BE2C (cell line): ENCODE measurements at places on chromosomes 2 and 18.

DNA sequence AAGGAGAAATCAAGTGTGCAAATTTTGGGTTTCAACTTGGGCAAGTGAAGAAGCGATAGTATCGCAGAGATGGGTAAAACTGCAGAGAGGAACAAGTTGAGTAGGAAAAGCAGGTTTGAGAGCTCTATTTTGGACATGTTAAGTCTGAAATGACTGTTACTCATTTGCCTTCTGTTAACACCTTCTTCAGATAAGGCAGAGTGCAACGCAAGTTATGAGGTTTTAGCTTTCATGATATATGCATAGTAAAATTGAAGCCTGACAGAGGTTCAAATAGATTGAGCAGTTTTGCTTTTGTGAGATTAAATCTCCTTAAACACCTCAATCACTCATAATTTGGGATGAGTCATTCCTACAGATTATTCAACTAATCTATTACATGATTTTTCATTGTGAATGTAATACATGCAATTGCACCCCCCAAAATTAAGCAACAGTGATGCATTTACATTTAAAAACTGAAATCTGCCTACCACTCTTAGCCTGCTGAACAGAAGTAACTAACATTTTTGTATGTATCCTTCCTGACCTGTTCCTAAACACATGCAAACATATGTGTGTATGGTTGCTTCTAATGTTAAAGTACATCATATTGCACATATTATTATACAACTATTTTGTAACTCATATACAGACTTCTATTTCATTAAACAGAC, 575.4 kb downstream of the ARHGAP15 start:
- DNase-seq = no peak

GRCh38 chr2:178392215-178392614, 58.8 kb downstream of the PRKRA start:
- no peak for DNase-seq

- DNase-seq = peak; percentile 24
Observed at GRCh38 chr2:19868701-19869580, 32.8 kb downstream of the TTC32 start.

GRCh38 chr18:79503406-79503805, 107.7 kb downstream of the NFATC1 start:
- no peak for DNase-seq

GRCh38 chr2:224584111-224584784, 915 bp downstream of the CUL3 start:
- peak; percentile 37 for DNase-seq

DNA sequence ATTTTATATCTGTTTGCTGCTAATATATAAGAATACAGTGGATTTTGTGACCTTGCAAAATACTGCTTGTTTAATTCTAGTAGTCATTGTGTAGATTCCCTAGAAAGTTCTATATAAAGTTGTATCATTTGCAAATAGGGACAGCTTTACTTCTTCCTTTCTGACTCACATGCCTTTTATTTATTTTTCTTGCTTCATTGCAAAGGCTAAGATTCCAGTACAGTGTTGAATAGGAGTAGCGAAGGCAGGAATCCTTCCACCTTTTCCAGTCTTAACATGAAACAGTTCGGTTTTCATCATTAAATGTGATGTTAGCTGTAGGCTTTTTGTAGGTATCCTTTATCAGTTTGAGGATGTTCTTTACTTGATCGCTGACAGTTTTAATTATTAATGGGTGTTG, 58.1 kb downstream of the DGKD start:
- no peak for DNase-seq

GRCh38 chr18:43819873-43820272, 542.6 kb upstream of the SYT4 start:
- no peak for DNase-seq

DNA sequence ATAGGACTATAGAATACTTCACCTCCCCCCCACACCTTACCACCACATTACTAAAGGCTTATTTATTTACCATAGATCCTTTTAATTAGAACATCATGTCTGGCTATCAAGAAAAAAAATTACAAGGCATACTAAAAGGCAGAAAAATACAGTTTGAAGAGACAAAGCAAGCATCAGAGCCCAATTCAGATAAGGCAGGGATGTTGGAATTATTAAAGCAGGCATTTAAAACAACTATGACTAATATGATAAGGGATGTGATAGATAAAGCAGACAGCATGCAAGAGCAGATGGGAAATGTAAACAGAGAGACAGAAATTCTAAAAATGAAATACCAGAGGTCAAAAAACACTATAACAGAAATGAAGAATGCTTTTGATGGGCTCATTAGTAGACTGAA, 55.4 kb upstream of the SMIM21 start:
- no peak for DNase-seq

- no peak for DNase-seq
Observed at GRCh38 chr2:7924023-7924762, 757.7 kb upstream of the ID2 start.

DNA sequence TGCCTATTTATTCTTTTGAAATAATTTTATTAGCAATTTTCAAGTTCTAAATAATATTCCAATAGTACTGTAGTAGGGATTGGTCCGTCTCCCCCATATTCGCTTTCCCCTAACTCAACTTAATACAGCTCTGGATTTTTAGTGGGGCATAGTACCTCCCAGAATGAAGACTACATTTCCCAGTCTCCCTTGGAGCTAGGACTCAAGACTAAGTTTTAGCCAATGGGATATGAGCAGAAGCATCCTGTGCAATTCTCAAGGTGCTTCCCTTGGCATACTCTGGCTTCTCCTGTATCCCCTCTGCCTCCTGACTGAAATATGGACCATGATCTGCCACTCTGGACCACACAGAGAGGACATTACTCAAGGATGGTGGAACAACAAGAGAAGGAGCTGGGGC, 24.1 kb downstream of the ST3GAL5 start:
- DNase-seq = no peak

- DNase-seq = no peak
Observed at GRCh38 chr18:25289001-25289631, 62.9 kb downstream of the ZNF521 start.

DNA sequence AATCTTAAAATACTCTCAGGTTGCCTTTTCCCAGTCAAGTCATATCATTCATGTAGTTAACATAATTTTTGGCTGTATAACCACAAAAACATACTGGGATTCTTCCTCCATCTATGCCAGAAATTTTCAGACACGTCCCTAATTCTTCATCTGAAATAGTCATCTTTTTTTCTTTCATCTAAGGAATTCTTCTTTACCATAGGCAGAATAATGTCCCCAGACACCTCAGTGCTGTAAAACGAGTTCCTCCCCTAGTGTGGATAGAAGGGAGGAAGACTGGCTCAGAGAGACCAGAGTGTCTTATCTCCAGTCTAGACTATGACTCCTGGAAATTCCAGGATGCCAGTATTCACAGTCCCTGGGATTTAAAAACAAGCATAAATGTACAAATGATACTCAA, 127.8 kb downstream of the MREG start:
- no peak for DNase-seq

DNA sequence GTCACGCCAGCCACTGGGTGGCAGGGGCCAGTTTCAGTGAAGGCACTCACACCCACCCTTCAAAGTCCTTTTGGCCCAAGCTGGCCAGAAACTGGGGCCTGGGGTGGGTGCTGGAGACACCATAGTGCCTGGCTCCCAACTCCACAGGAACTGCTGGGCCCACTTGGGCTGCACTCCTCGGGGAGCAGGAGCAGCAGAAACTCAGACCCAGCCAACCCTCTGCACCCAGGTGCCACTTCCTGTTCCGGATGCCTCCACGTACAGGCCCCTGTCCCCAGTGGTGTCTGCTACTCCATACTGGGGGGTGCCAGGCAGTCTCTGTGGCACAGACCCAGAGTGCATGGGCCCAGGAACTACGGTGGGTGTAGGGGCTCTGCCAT, 42.5 kb upstream of the ZNF519 start:
- DNase-seq = no peak

DNA sequence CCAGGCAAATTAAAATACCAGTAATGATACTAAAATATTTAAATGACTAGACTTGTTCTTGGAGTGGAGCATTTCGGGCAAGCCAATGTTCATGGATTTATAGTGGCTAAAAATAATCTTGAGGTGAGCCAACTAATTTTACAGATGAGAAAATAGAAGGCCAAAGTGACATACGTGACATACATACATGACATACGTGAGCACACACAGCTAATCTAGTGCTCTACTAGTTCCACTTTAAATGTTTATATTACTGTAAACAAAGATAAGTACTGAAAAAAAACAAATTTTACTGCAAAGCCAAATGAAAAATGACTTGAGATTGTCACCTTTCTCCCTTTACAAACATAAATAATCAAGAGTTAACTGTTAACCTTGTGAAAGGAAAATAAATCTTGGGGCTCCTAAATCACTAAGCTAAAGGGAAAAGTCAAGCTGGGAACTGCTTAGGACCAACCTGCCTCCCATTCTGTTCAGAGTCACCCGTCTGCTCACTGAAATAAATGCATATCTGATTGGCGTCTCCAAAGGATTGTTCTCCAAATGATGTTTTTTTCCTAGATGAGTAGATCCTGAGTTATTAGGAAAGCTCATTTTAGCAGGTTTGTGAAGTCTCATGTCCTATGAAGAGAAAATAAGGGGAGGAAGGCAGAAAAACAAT, 96.7 kb downstream of the PMS1 start:
- DNase-seq = no peak

DNA sequence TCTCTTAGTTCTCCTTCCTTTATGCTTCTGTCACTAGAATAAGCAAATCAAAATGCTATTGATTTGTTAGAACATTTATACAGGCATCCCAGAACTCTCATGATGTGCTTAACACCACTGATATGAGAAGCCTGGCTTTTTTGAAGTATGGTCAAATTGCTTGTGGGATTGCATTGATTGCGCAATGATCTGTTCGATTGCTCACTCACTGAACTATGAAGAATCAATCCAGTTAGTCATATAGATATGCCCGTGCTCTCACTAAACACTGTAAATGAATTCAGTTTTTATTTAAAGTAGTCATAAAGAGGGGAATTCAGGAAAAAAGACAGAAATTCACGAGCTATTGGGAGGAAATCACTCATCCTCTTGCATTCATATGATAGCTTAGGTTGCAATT, 1237.8 kb downstream of the SUCLG1 start:
- DNase-seq = no peak

DNA sequence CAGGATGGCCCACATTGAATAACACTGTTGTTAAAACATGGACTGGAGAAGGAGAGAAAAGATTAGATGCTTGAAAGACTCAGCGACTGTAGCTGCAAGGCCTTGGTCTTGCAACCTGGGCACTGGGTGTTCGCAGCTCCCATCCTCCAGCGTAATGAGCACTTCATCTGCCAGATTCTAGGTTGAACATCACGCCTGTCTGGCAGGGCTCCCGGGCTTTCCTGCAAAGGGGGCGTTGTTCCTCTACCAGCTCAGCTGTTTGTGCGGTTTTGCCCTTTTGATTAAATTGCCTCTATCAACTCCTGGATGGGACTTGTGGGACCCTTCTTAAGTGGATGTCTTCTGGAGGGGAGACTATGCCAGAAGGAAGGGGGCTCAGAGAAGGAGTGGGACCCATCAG, 215.4 kb downstream of the KLHL29 start:
- no peak for DNase-seq

GRCh38 chr18:31606265-31606664, 14.6 kb downstream of the TTR start:
- no peak for DNase-seq

DNA sequence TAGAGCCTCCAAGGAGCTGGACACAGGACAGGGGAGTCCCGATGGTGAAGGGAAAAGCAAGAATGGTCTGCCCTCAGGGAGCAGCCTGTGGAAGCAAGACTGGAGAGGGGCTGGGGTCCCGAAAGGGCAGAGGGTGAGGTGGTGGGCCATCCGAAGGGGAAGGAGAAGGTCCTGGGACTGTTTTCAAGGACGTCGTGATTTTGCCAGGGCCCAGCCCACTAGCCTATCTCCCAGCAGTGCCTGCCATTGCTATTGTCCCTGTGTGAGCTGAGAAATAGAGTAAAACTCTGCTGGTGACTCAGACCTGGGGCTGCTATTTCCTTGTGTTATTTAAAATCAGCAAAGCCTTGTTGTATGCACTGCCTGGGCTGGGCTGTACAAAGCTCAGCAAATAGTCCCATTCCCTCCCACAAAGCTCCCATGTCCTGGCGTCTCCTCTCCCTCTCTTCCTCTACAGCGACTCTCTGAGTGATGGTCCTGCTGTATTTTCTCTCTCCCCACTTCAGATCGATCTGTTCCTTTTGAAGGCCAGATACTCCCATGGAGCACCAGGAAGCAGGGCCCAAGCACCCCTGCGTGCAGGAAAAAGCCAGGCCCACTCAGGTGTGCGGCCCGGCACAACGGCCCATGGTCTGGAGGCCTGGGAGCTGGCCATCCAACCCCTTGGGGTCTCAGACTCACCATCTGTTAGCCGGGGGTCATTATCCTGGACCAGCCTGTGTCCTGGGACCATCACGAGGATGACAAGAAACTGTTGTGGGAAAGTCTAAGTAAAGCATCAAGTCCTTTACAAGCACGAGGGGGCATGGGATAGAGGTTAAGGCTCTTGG, 65.0 kb upstream of the OTOF start:
- DNase-seq = no peak

- DNase-seq = no peak
Observed at GRCh38 chr2:58313926-58314325, 72.8 kb upstream of the FANCL start.

- no peak for DNase-seq
Observed at GRCh38 chr2:31933066-31933465, 77.7 kb downstream of the MEMO1 start.
